T-helper 2 cell (primary cell): ENCODE measurements at places on chromosomes 6 and 20.
A peak's percentile ranks its signal among the peaks of the same experiment; 100 is the strongest.

DNA sequence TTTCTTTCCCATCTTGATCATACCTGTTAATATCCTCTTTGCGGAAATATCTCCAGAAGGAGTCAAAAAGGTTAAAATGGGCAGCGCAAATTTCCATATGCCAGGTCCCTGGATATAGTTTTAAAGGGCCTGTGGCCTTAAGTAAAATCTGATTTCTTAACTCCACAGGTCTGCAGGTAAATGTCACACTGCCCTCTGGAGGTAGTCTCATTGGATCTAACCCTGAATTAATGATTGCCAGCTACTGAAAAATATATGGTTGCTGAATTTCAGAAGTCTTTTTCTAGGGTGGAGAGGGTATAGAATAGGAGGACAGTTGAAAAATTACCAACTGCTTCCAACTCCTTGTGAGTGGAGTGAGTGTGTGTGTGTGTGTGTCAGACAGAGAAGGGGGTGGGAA, 8.5 kb downstream of the MOXD1 start:
- no peak for DNase-seq

DNA sequence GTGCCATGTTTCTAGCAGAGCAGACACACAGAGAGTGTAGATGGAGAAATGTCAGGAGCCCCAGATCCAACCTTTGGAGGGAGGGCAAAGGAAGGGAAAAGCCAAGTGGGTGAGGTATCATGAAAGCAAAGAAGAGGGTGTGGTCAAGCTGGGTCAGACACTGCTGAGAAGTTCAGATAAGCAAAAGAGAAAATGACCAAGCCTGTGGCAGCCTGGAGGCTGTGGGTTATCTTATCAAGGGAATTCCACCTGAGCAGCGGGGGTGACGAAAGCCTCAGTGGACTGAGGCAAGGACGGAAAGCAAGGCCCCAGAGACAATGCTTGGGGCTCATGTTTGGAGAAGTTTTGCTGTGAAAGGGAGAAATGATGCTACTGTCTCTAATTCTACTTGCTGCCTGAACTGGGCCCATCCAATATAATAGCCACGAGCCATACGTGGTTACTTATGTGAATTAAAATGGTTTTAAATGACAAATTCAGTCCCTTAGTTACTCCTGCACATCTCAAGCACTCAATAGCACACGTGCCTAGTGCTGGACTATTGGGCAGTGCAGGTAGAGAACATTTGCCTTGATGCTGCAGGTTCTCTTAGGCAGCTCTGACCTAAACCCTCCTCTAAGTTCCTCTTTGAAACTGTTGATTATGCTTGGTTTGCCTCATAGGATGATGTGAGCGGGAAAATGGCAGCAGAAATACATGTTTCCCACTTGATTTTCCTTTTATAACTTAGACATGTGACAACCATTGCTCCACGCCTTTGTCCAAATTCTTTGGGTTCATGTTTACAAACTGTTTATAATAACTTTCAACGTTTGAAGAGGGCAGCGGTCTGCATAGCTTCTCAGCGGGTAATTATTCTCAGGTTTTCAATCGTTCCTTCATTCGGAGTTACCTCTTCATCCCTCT, 63.7 kb downstream of the SLC22A23 start:
- no peak for DNase-seq

- no peak for DNase-seq
Measured at GRCh38 chr20:64062276-64062595, 762 bp upstream of the TCEA2 start.

GRCh38 chr6:107275330-107275865, 160.1 kb upstream of the BEND3 start:
- DNase-seq: no peak

DNA sequence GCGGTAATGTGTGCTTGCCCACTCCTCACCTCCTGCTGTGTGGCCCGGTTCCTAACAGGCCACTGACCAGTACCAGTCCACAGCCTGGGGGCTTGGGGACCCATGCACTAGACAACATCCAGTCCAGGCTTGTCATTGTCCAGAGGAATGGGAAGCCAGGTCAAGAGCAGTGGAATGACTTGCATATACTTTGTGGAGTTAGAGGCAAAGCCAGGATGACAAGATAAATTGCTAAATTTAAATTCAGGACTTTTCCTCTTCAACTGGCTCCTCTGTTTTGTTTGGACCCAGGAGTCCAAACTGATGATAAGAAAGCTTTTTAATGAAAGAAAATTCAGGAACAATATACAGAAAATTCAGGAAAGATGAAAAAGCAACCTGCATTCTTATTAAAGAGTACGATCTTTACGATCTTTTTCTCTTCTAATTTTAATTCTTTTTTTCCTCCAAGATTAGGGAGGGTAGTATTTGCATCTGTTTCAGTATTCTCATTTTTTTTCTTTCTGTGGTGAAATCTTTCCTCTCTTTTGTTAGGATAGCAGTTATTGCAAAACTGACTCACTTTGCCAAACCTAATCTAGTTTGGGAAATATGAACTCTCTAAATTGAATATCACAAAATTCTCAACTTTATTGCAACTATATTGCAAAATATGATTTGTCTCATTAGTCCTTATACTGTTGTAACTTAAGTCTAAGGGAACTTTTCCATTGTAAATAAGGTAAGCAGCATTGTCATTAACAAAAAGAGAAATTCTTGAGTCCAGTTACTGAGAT, 48.2 kb downstream of the DCBLD1 start:
- DNase-seq: no peak

GRCh38 chr6:14597090-14597489, 479.5 kb downstream of the CD83 start:
- DNase-seq: no peak

DNA sequence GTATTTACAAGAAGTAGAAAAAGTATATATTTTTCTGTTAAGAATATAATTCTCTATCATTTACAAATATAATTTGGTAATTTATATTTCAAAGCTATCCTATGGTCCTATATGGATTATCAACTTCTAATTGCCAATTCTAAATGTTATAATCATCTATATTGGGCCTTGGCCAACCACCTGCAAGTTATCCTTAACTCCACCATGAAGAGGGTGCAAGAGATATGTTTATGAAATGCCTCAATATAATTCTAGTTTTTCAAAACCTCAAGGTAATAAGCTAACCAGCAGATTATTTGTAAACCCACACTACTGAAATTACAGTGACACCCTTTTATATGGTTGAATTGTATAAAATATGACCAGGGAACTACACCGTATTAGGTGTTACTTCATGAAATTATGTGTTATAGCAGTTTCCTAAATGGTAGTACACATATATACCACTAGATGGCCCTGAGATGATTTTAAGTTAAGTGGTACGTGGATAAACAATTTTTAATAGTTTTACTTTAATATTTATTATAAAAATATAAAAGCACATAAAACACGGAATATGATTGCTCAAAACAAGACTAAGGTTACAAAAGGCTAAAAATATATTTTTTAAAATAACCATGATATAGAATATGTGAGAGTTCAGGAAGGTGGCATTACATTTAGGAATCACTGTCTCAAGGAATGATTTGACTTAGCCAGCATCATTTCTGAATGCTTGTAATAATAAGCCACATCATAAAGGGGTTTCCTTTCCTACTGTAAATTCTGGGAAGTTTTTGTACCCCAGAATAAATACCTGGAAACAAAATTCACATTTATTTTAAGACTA, 9.8 kb upstream of the PNISR start:
- no peak for DNase-seq

GRCh38 chr6:4388675-4389074, 253.3 kb upstream of the ECI2 start:
- DNase-seq: no peak

DNA sequence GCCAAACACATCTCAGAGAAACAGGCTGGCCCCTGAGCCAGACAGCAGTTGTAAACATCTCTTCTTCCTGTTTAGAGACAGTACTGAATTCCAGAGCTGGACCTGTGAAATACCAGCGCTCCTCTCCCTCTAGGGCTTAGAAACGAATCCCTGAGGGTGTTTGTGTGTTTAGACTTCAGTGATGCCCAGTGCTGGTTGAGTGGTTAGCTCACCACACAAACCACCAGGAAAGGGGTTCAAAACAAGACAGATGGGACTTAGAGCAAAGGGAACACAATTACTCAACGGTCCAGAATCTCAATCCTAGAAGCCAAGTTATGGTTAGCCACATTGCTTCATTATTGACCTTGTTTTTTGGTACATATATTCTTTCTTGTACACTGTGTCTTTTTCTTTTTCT, 108.7 kb upstream of the TMEM170B start:
- no peak for DNase-seq

- DNase-seq: no peak
Measured at GRCh38 chr6:88558981-88559380, 392.8 kb upstream of the CNR1 start.

DNA sequence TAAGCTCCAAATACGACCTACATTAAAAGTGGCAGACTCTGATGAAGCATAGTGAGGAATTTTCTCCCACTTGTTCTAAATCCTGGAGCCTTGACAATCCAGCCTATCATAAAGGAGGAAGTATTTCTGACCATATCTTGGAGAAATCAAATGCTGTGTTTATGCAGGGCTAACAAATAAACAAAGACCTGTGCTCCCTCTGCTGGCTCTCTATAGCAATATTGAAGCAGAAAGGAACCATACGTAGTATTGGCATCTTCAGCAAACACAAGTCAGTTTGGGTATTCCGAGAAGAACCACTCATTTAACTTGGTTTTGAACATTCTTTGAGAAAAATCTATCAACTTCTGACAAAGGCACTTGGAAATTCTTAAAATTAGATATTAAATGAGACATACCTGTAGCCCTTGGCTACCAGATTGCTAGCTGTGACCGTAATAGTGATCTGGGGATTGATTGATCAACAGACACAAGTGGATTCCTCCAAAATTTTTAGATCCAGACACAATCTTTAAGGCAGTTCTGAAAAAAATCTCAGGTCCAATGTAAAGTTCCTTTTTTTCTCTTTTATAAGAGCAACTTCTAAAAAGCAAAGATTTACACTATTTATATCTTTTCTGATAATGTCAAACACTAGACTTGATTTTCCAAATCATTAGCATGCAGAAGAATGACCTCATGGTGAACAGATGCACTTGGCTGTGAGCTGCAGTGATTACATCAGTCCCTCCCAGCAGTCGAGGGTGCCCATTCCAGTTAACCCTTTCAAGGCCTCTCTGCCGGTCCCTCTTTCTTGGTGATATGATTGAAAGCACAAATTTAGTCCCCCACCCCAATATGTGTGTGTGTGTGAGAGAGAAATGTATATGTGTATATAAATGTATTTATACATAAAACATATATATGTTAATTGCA, 40.2 kb downstream of the INSM1 start:
- DNase-seq: no peak

GRCh38 chr6:56293781-56294180, 46.4 kb upstream of the COL21A1 start:
- DNase-seq: no peak

DNA sequence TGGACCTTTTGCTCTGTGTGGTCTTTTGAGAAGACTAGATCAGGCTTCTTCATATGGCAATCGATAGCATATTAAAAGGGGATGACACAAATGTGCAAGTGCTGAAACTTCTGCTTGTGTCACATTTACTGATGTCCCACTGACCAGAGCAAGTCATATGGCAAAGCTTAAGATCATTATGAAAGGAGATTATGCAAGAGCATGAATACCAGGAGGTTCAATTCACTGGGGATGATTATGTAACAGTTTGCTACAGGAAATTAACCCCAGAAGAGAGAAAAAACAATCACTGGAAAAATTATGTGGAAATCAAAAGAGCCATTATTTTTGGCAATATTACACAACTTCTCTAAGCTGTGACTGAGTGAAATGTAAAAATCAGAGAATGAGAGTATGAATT, 13.7 kb upstream of the PRDM13 start:
- DNase-seq: no peak

GRCh38 chr6:80009531-80009930, 5.1 kb downstream of the TTK start:
- DNase-seq: no peak

GRCh38 chr6:130307752-130308361, 58.0 kb upstream of the TMEM200A start:
- no peak for DNase-seq

DNA sequence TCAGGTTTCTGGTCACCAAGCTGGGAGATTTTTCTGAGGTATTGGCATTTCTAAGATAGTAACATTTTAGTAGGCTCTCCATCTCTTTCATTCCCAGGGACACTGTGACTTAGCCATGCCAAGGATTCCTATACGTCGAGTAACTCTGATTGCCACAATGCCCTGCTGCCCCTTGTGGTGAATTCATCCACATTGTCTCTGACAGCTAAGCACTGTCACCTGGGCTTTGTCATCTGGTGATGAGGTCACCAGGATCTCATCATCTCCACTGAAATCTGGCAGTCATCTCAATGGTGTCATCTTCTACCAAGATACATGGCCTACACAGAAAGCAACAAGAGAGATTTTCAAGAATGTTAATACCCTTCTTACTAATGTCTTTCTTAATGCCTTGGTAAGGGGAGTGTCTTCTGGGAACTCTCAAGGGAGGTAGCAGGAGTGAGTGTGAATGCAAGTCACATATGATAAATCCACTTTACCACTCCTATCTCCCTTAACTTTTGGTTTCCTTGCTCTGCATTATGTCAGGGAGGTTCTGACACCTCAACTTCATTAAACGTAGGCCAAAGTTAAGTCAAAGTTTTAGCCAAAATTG, 246.7 kb downstream of the CD109 start:
- no peak for DNase-seq

DNA sequence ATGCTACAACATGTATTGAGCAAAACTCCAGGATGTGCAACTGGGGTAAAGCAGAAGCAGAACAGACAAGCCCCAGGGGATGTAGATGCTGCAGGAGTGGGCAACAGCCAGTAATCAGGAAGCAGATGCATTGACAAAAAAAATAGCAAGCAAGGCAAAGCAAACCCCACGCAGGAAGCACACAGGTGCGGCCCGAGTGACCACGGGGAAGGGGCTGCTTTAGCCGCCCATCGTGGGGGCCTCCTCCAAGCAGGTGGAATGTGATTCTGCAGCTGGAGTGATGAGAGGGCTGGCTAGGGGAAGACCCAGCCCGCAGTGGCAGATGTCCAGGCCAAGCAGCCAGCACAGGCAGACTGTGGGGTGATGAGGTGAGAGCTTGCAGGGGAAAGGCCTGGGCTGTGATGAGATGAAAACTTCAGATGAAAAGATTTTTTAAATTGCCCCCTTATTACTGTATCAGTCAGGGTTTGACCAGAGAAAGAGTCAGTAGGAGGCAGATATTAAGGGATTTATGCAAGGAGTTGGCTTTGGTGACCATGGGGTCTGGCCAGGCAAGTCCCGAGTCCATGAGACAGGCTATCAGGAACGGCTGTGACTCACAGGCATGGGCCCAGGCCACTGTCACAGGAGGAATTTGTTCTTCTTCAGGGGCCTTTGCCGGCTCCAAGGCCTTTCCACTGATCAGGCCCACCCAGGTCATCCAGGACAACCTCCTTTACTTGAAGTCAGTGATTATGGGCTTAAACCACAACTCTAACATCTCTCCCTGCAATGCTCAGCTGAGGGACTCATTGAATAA, 207.6 kb downstream of the ANKRD60 start:
- DNase-seq: no peak

GRCh38 chr6:89079511-89080234, 878 bp upstream of the PNRC1 start:
- DNase-seq: peak; percentile 88

DNA sequence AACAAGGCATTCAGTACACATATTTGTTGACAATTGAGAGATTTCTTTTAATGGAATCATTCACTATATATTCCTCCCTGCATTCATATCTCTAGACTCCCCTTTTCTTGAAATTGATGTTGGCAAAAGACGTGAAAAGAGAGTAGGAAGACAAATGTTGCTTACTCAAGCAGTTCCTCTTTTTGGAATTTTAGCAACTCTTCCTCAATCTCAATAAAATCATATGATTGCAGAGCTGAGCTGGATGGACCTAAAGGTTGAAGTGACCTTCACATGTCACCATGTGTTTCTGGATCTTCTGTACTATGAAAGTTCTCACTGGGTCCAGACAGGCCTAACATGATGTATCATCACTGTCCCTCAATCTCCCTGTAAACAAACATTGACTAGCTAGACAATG, 18.6 kb downstream of the ADGRF1 start:
- no peak for DNase-seq
